ENCODE measurements at places on chromosomes 6 and 20.

DNA sequence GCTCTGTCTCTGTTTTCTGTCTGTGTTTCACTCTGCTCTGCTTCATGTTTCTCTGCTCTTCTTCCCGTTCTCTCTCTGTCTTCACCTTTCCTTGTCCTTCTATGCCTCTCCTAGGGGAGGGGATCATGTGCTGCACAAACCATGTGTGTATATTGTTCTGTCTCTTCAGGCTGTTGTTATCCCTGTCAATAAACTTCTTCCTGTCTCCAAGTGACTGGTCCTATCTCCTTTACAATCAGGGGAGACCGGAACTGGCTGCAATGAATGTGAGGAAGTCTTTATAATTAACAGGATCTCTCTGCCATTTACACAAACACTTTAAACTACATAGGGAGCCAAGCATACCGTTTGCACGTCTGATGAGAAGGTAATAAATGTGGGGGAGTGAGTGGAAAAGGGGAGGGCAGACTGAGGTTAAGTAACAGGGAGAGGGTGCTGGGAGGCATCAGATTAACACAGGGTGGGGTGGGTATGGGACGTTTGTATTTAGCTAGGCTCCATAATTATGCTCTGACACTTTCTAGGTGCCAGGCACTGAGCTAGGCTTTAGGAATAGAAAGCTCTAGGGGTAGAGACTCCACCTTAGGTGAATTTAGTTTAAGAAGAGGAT, 626.1 kb downstream of the DHX35 start:
- DNase-seq: no peak

DNA sequence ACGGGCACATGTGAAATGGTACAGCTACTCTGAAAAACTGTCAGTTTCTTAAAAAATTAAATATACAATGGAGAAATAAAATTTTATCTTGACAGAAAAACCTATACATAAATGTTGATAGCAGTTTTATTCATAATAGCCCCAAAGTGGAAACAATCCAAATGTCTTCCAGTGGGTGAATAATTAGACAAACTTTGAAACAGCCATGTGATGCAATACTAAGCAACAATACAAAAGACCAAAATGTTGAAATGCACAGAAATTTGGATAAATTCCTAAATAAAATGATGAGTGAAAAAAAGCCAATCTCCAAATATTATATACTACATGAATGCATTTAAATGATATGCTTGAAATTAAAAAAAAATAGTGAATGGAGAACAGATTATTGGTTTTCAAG, 523.1 kb downstream of the HTR1B start:
- DNase-seq: no peak

DNA sequence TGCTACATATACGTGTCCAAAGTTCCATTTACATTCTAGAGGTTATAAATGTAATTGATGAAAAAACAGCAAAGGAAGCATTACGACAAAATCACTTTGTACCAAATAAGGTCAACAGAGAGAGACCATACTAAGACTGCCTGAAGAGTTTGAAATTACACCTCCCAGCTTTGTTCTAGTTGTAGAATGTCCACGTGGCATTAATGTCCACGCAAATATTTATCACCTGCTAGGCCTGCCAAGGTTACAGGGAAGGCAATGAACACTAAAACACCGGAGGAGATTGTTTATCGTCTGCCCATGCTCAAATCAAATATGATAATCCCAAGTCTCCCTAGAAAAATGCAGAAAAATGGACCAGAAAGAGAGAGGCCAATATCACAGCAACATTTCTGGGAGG, 6.2 kb downstream of the RALGAPA2 start:
- DNase-seq: no peak

- no peak for DNase-seq
These were observed 384.6 kb downstream of the CDH4 start for GRCh38 chr20:61636531-61637116.

GRCh38 chr20:61662968-61663331, 402.7 kb downstream of the TAF4 start:
- no peak for DNase-seq

- no peak for DNase-seq
These were observed 38.6 kb downstream of the FOXP4 start for GRCh38 chr6:41584668-41585205.

DNA sequence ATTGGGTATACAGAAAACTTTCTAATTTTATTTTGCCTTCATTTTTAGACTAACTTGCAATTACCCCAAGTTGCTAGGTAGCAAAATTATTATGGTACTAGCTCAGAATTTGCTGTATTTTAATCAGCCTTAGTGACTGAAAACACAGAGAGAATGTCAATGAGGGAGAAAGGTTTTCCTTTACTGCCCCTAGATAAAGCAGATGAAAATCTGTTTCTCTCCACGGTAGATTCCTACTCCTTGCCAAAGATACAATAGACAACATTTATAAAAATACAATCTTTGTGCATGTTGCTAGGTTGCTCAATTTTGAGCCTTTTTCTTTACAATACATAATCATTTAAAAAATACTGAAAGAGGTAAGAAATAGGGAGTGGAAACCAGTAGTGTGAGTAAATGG, 222.2 kb downstream of the BCKDHB start:
- no peak for DNase-seq

- no peak for DNase-seq
These were observed 3.8 kb upstream of the STX16 start for GRCh38 chr20:58647162-58647795.

DNA sequence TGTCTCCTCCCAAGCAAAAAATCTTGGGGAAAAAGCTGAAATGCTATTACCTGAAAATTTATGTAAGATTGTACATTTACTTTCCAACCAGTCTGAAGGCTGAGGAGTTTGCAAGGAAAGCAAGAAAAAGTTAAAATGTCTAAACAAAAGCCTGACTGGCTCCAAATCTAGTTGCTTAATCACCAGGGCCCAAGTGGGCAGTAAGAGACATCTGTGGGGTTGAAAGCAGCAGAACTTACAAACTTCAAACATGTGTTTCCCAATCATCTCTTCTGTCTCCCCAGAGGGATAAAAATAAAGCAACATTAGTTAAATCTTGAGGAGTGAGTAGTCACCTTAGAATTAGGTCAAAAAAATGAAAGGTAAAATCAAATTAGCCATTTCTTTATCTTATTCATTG, 98.6 kb downstream of the OGFRL1 start:
- no peak for DNase-seq

GRCh38 chr6:122400462-122401089, 1.1 kb downstream of the HSF2 start:
- no peak for DNase-seq

GRCh38 chr6:108337721-108338120, 42.9 kb downstream of the AFG1L start:
- DNase-seq: no peak

GRCh38 chr20:51831866-51832265, 29.5 kb upstream of the SALL4 start:
- no peak for DNase-seq

DNA sequence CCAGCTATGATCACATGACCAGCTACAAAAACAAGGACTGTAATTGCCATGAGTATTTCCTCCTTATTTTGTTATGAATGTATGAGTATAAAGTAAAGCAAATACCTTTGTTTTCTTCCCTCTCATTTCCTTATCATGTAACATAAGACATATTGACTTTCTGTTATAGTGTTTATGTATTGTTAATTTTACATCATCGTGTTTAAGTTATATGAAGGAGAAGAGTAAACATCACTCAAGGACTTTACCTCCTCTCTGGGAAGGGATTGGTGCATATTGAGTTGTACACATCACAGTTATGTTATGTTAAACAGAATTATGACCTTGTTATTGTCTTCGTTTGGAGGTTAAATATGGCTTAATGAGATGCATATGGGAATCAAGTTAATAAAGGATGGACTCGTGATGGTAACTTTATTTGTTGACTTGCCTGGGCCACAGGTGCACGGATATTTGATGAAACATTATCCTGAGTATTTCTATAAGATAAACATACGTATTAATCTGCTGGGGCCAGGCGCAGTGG, 57.3 kb upstream of the CNKSR3 start:
- DNase-seq: no peak

DNA sequence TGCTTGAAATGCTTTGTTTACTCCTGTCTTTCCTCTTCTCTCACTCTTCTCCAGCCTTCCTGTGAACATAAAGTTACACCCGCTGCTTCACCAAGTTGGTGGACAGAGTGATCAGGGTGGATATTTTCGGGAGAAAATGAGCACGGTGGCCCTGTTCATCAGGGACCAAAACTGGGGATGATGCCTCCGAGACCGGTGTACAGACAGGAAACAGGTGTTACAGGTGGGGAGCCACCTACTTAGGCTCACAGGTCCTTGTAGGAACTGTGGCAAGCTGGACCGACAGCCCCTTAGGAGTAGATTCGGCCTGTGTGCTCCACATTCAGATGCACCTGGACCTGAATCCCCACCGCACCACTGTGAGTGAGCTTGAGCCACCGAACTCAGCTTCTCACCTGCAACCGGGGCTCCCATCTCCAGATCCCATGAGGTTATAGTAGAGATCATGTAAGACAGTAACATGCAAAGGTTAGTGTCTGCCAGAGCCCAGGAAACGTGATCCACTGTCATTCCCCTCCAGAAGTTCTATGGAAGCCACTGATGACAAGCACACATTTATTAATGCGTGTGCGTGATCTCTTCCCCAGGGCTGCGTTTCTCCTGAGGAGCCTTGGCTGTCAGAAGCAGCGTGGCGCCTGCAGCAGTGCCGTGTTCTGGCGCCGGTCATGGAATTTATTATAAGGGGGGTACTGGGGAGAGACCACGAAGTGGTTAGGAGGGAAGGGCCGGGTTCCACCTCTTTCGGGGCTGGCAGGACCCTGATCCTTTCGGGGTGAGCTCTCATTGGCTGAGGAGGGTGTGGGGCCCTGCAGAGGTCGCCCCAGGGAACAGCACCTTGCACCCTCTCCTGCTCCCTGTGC, 94.2 kb downstream of the ERMARD start:
- DNase-seq: no peak

DNA sequence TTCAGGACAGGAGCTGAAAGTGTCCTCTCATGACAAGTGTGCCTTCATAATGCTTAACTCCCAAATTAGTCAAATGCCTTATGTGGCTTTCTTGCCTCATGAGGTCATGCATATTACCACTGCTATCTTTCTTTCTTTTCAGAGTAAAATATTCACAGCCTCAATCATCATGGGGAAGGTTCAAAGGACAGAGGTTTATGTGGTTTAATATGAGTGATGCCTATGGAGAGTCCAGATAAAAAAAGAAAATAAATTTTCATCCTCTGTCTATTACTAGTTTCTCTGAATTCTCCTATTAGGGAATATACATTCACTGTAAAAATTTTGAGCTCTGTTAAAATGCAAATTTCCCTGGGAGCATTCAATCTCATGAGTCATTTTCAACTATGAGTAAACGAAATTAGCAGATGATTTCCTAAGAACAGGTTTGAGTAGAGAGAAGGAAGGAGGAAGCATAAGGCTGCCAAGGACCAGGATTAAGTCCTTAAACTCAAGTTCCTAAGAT, 396.9 kb upstream of the ADGRB3 start:
- DNase-seq: no peak

DNA sequence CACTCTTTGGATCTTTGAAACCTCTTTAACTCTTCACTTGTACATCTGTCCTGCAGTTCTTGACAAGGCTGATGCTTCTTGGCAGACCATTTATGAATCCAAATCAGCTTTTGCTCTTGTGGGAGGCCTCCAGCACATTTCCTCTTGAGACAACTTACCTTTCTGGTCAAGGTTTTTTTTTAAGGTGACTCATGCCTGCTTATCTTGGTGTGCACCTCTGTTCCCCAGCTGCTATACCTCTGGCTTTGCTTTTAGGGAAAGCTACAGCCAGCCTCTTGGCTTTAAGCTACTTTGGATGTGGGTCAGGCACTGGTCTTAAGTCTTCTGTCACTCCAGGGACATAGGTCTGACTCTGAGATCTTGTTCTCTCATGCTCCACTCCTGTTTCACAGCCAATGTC, 106.5 kb downstream of the PHF3 start:
- DNase-seq: no peak

DNA sequence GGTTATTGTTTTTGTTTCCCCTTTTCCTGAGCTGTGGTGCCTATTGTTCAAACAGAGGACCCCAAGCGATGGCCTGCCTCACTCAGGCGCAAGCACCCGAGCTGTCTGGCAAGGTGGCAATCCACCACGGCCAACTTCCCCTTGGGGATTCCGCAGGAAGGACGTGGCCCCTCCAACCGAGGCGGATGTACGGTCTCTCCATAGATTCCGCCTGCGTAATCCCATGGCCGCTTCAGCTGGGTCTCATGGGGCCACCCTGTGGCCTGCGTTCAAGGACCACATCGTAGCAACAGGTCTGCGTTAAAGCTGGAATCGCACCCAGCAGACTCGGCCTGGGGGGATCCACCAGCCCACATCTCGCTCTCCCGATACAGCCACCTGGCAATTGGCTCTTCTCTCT, 79.9 kb downstream of the CEBPB start:
- DNase-seq: no peak

- no peak for DNase-seq
These were observed 58.6 kb upstream of the PTCHD4 start for GRCh38 chr6:48169635-48170034.

GRCh38 chr6:128929869-128930268, 46.9 kb downstream of the LAMA2 start:
- DNase-seq: no peak

GRCh38 chr20:60170116-60170515, 211.9 kb downstream of the CDH26 start:
- no peak for DNase-seq

DNA sequence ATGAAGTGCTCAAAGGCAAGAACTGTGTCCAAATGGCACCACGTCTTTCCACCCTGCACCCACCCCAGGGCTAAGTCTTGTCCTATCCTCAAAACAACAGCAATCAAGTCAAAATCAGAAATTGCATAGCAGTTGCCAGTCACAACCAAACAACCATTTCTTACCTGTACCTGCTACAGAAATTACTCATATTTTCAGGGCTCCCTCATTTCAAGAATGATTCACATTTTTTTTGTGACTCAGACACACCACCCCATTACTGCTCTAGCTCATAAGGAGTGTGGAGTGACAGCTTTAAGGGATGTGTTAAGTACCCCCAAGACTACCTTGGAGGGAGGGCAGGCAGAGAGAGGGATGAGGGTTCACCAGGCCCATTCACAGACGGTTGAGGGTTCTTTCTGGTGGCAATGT, 111.7 kb downstream of the TRERF1 start:
- DNase-seq: no peak

- no peak for DNase-seq
These were observed 16.2 kb downstream of the SOBP start for GRCh38 chr6:107506145-107506544.

DNA sequence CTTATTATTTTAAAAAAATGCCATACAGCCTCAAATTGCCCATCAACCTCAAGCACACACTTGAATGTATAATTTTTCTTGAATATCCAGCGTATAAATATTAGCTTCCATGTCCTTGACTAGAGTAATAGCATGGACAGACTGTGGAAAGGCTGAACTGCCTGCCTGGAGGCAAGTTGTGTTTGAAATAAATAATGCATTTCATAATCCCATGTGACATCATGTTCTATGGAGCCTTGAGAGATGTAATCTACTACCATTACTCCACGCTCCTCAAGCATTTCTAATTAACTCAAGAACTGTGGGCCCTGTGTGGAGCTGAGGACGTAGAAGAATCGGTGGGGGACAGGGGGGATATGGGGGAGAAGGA, 94.2 kb downstream of the CDS2 start:
- DNase-seq: no peak

Data from stimulated activated CD8-positive, alpha-beta memory T cell treated with anti-CD3 and anti-CD28 coated beads, Interleukin-4, amount 100 ng/mL, for 1 hour (primary cell).